ENCODE measurements at places on chromosomes 6 and 20.

DNA sequence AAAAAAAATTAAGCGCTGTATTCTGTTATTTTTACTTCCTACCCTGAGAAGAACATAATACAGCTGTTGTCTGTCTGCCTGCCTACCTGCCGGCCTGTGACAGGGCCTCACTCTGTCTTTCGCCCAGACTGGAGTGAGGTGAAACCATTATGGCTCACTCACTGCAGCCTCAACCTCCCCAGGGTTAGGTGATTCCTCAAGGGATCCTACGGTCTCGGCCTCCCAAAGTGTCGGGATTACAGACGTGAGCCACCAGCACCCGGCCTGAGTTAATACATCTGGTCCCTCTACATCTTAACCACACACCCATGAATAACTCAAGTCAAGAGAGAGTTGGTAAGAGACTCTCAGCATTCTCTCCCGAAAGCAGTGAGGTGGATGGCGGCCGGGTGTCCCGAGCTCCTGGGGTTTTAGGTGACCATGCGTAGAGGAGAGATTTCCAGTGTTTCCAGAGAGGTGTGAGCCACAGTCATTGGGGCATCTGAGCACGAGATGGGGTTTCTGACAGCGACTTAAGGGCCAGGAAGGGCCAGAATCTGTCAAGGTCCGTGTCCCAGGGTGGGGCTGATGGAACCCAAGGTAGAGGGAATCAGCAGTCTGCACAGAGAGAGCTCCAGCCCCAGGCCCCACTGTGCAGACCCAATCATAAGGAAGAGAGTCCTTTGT is 1954.4 kb upstream of the DEFB115 start:
- no peak for DNase-seq

GRCh38 chr20:36481380-36482043 is 59.8 kb upstream of the MYL9 start:
- no peak for DNase-seq

GRCh38 chr20:41738604-41739206 is 120.5 kb upstream of the CHD6 start:
- no peak for DNase-seq

DNA sequence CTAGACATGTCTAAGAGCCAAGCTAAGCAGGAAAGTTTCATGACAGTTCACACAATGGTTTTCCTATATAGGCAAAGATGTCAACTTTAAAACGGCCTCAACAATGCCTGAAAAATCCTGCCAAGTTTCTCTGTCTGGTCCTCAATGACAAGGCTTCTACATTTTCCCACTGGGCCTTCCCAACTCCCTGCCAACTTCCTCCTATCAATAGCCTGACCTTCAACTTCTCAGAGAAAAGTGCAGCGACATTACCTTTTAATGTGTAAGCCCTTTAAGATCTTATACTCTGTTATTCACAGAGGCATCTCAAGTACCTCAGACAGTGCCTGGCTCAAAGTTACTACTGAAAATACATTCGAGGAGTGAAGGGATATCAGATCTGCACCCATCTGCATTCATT is 56.2 kb upstream of the BTBD3 start:
- no peak for DNase-seq

- DNase-seq, result no peak
These were observed 9.7 kb upstream of the TENT5A start for GRCh38 chr6:81762132-81762531.

- DNase-seq, result no peak
These were observed 12.3 kb downstream of the PMEPA1 start for GRCh38 chr20:57697543-57697942.

GRCh38 chr6:40899684-40900155 is 139.3 kb downstream of the UNC5CL start:
- no peak for DNase-seq

DNA sequence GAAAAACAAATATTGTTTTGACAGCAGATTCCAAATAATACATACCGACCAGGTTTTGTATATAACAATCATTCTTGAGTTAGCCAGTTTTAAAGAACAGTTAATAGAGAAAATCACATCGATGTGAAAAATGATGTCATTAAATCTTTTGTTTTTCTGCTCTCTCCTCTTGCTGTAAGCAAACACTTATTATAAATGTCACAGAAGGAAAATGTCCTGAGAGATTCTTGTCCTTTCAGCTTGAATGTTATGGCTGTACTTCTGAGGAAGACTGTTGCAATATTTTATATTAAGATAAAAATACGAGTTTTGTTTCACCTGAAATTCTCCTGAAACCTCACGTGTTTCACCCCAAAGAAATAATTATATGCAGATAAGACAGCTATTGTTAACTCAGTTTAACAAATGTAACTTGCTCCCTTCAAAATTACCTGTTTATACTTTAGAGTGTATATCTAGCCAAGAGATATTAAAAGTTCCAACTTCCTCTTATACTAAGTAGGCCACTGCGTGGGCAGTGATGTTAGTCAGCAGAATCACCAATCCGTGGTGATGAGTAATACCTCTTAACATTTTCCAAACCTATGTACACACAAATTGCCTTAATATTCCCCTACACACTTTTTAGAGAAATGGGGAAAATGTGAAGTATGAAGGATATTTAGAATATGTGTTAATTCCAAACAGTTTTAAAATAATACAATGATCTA is 1111.4 kb upstream of the CITED2 start:
- no peak for DNase-seq

DNA sequence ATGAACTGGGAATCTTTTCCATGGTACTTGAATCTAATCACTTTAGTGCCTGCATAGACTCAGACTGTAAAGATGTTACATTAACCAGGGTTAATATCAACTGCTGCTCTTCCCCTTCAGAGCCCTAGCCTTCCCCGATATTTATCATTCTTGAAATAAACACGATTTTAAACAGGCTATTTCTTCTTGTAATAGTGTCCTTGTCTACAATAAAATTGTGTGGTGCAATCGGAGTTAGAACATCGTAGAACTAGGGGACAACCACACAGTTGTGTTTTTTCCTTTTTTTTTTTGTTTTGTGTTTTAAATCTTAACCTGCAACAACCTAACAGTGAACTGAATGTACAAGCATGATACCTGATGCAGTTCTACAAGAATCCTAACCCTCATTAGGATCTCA is 4.5 kb downstream of the GJA1 start:
- DNase-seq, result no peak

- DNase-seq, result no peak
These were observed 108.0 kb downstream of the ZMYND8 start for GRCh38 chr20:47248448-47248966.

DNA sequence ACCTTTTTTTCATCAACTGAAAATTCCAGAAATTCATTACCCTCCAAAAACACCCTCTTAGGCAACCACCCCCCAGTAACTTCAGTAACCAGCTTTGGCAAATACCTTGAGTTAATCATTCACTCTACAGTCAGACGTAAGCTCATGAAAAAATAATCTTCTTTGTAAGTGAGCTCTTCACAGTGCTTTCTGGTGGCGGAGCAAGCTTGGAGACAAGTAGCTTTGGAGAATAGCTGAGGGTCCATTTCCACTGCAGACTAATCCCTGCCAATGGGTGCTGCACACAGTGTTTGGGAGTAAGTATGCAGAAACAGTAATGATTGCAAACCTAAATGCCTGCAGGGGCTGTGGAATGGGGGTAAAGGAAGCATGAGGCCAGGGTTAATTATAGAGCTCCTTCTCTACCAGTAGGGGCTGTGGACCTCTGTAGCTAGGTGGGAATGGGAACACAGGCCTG is 56.8 kb upstream of the HINT3 start:
- DNase-seq, result no peak

GRCh38 chr6:52310932-52311331 is 26.4 kb upstream of the MCM3 start:
- DNase-seq, result no peak

DNA sequence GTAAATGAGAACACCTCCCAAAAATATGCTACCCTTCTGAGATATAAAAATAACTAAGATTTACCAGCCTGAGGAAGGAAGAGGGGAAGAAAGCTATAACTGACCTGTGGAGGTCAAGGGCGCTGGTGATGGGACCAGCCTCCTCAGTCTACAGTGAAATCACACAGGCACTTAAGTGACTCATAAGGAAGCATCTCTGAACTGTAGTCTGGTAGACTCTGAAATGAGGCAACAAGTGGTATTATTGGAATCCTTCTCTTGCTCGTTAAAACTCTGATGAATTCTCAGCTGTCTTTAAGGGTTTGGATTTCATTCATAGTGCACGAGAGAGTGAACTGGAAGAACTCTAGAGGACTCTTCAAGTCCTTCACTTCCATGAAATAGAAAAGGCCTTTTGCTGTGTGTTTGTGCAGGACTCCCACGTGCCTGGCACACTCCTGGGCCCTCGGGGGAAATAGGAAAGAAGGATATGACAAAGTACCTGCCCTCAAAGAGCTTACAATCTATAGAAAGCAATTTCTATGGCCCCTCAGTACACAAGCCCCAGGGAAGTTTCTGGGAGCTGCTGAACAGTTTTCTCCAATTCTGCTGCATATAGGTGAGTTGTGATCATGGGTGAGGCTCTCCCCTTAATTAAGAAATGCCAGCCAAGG is 231.8 kb upstream of the RREB1 start:
- DNase-seq, result no peak

DNA sequence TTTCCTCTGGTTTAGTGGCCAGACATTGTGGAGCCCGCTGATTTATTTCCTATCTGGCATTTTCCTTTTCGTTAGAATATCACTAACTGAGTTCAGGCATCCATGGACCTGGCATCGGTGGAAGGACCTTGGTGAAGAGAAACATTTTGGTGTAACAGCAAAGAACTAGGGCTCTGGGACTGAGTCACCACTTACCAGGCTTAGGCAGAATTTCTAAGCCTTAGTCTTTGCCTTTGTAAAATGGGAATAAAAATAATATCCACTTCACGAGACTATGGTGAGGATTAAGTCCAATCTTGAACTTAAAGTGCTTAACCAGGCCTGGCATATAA is 42.0 kb upstream of the ENPP1 start:
- no peak for DNase-seq

GRCh38 chr20:45041464-45042337 is 59.2 kb downstream of the KCNS1 start:
- DNase-seq, result no peak

DNA sequence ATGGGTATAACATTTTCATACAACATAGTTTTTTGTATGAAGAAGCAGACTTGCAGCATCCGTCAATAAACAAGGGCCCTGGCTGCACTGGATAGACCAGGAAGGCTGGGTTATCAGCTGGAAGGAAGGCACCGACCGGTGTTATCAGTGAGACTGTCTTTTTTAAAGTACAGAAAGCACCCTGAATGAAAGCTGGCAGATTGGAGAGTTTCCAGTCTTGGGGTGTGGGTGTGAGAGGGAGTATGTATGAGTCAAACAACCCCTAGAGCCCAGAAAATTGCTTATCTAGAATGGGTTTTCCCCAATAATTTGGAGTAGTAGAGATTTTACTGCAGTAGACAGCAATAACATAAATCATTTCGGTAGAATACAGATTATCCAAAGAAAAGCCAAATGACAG is 42.4 kb downstream of the TXLNB start:
- no peak for DNase-seq

DNA sequence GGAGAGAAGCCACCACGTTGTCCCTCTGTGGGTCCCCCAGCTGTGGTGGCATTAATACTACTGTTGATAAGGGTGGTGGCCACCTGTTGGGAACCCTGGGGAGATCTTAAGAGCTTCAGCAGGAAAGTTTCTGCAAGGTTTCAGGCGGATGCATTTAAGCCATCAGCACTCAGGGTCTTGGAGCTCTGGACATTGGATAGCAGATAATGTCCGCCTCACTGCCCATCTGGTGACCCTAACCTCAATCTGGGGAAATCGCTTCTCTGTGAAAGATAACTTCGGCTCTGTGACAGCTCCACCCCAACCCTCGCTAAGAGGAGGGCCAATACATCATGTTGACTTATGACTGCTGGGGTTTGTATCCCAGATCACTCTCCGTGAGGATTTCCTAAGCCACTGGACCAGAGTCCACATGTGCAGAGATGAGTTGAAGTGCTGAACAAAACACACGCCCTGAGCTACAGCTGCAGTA is 92.9 kb downstream of the FOXC1 start:
- DNase-seq, result no peak

GRCh38 chr6:47130086-47130485 is 88.0 kb upstream of the ADGRF1 start:
- DNase-seq, result no peak

- DNase-seq, result no peak
These were observed 122.9 kb downstream of the PDE7B start for GRCh38 chr6:135974426-135974825.

GRCh38 chr6:36913082-36913481 is 27.3 kb downstream of the C6orf89 start:
- no peak for DNase-seq

GRCh38 chr6:143591441-143591840 is 79.9 kb upstream of the FUCA2 start:
- DNase-seq, result no peak

- DNase-seq, result no peak
These were observed 69.0 kb downstream of the SMLR1 start for GRCh38 chr6:130896249-130896648.

DNA sequence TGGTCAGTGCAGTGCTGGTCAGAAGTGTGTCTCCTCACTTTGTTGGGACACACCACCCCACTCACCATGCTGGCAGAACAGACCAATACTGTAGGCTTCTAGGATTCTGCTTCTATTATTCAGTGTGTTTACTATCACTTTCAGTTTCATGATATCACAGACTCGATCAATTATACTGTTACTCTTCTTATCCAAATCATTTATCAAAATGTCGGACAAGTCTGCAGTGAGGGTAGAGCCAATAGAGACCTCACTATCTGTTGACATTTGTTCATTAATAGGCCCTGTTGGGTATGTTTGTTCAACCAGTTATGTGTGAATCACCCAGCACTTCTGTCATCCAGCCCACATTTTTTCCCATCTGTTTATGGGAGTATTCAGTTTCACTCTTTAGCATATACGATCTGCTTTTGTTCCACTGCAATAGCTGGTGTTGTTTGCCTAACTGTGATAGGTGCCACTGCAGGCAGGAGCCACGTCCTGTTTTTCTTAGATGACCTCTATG is 140.1 kb downstream of the NRN1 start:
- no peak for DNase-seq

DNA sequence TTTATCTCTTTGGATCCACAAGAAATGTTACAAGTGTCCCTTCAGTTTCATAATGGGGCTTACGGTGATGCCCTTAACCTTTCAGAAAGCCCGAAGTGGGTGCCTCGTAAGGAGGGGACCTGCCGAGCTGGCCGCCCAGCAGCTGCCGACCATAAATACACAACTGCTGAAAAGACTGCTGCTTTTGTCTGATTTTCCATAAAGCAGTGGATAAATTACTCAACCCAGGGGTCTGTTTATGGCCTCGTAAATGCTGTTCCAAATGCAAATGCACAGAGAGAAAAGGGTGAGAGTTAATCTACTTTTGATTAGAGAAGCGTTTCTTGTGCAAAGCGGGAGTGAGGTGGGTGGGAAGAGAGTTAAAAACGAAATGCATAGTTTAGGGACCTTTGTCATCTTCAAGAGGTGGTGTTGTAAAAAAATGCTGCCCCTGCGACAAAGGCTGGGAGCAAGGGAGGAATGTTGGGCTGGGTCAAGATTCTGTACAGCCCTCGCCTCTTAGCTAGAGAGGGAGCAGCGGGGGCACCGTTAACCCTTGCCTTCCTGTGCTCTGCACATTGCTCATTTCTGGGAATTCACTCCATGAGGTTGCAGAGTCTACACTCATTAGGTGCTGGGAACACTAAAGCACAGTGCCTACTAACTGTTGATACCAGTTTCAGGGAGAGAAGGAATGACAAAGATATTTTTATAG is 112.0 kb upstream of the MTHFD1L start:
- DNase-seq, result no peak

All from spleen (tissue), 13 donors.